ENCODE measurements at places on chromosomes 3 and 15. TPM values are rescaled to one million over a fixed set of nuclear protein-coding genes. Genes with fewer than 3 reads are reported as not detected.

- no peak for DNase-seq
Measured at GRCh38 chr3:193884027-193884426, 251.9 kb upstream of the HES1 start.

The WDR76 gene
- 94.0 TPM for total RNA-seq

GRCh38 chr3:18440066-18440722 is 15.1 kb upstream of the SATB1 start:
- DNase-seq, result no peak

The IL17RB gene
- 0.15 TPM for total RNA-seq

- DNase-seq, result no peak
Measured at GRCh38 chr15:73935547-73935946, 9.3 kb downstream of the LOXL1 start.

The SMAD3 gene
- 39.2 TPM for total RNA-seq

The PRR20G gene
- total RNA-seq, result not detected

The GOLGA6A gene
- 0.84 TPM for total RNA-seq

DNA sequence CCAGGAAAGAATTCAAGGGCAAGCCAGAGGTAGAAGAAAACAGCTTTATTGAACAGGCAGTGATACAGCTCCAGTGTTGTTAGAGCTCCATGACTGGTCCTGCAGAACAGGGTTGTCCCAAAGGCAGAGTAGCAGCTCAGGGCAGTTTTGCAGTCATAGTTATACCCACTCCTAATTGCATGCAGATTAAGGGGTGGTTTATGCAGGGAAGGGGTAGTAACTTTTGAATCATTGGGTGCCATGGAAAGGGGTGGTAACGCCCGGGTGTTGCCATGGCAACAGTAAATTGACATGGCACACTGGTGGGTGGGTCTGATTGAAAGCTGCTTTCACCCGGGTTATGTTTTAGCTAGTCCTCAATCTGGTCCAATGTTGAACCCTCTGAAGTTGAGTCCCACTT is 9.7 kb upstream of the RAB6B start:
- DNase-seq, result no peak
